Stimulated activated CD4-positive, alpha-beta T cell treated with anti-CD3 and anti-CD28 coated beads, TNF-alpha, amount 100 ng/mL, for 4 hours (primary cell): ENCODE measurements at places on chromosomes 1 and 21.

- no peak for DNase-seq
These were observed 41.4 kb downstream of the YARS1 start for GRCh38 chr1:32775640-32776337.

- DNase-seq = no peak
These were observed 67.4 kb downstream of the DMRTB1 start for GRCh38 chr1:53526451-53527101.

DNA sequence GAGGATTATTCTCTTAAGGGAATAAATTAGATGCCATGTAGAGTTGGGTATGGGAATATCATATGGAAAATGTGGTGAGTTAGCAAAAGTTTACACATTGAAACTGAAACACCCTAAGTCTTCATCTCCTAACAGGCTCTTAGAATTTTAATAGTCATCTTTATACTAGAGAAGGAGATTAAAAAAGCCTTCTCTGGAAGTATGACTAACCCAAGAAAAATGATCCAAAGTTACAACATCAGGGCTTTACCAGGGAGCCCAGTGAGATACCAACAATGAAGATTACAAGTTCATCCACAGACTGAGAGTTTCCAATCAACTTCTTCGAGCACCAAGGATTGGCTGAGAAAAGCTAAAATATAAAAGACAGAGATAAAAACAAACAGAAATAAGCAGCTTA lies 70.0 kb upstream of the KIAA0040 start:
- DNase-seq = no peak

DNA sequence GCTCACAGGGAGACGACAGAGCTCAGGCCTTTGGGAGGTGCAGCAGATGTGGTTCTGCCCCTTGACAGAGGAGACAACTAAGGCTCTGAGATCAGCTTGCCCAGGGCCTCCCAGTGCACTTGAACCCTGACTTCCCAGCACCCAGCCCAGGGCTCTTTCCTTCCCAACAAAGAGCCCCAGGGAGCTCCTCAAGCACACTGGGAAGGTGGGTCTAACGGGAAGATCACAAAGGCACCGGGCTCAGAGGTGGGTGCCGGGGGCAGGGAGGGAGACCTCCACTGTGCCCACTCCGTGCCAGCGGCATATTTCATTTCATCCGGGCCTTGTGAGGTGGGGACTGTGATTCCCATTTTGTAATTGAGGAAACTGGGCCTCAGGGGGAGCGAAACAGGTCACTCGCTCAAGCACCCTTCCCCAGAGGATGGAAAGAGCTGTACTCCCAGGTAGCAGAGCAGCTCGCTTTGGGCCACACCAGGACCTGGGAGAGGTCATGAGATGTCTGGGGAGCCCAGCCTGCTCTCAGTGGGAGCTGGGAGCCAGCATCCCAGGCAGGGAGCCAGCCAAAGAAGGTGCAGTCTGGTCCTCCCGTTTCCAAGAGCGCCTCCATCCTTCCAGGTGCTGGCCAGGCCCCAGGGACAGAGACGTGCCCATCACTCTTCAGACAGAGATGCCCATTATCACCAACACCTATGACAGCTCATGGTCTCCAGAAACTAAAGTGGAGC lies 82.3 kb downstream of the SYT2 start:
- no peak for DNase-seq

DNA sequence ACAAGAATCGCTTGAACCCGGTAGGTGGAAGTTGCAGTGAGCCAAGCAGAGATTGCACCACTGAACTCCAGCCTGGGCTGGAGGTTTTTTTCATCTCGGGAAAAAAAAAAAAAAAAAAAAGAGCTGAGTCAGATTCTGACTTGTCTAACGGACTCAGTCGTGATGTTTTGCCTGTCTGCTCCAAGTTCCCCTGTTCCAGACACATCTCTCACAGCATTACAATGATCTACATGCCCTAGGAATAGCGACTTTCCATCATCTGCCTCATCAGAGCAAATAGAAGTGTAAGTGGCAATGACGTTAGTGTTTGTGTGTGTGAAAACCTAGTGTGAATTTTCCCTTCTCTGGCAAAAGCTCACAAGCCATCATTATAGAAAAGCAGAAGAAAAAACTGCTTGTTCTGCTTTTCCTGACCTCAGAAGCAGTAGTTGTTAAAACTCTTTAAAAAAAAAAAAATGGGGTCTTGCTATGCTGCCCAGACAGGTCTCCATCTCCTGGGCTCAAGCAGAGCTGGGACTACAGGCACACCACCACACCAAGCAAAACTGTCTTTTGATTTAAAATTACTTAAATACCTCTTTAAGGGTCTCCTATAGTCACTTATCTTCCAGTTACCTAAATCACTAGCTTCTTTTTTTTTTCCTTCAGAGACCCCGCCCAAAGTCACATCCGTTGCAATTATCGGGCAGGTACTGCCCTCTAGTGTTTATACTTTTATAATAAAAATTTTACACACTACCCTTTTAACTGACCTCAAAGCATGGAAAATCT lies 37.3 kb downstream of the PLEKHO1 start:
- no peak for DNase-seq

GRCh38 chr1:185328255-185328654 lies 11.2 kb upstream of the IVNS1ABP start:
- DNase-seq = no peak

DNA sequence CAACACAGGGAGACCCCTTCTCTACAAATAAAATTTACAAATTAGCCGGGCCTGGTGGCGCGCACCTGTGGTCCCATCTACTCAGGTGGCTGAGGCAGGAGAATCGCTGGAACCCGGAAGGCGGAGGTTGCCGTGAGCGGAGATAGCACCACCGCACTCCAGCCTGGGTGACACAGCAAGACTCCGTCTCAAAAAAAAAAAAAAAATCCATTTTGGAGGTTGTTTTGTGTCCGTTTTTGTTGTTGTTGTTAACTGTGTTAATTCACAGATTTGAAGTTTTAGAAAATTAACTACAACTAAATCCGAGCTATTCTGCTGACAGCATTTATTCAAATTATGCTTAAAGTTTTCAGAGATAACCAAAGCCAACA lies 618 bp downstream of the CLCC1 start:
- DNase-seq = no peak
